ENCODE measurements at places on chromosomes 13 and 19.

- no peak for DNase-seq
These were observed 172.2 kb downstream of the OLFM4 start for GRCh38 chr13:53200498-53201453.

DNA sequence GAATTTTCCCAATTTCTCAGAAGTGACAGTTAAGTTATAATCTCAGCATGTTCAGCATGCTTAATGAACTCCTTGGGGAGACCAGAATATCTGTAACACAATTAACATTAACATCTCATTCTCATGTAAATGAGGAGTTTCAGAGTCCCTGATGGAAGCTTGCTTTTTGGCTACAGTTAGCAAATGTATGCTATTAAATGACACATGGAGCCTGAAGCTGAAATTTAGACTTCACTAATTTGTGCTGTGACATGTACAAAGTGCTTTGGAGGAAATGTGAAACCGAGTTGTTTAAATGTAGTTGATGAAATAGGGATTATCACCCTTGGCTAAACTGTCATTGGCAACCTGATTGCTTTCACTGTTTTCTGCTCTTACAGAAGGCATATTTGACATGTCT is 2265.1 kb upstream of the PCDH20 start:
- DNase-seq = no peak

DNA sequence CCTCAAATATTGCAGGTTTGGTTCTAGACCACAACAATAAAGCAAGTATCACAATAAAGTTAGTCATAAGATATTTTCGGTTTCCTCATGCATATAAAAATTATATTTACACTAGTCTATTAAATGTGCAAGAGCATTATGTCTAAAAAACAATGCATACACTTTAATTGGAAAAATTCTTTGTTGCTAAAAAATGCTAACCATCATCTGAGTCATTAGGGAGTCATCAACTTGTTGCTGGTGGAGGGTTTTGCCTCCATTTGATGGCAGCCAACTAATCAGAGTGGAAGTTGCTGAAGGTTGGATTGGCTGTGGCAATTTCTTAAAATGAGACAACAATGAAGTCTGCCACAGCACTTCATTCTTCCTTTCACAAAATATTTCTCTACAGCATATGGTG is 422.3 kb upstream of the GPC6 start:
- DNase-seq = no peak

GRCh38 chr13:110831437-110832204 is 83.2 kb downstream of the ANKRD10 start:
- no peak for DNase-seq

- no peak for DNase-seq
These were observed 383.0 kb downstream of the SLITRK1 start for GRCh38 chr13:83499286-83499685.

DNA sequence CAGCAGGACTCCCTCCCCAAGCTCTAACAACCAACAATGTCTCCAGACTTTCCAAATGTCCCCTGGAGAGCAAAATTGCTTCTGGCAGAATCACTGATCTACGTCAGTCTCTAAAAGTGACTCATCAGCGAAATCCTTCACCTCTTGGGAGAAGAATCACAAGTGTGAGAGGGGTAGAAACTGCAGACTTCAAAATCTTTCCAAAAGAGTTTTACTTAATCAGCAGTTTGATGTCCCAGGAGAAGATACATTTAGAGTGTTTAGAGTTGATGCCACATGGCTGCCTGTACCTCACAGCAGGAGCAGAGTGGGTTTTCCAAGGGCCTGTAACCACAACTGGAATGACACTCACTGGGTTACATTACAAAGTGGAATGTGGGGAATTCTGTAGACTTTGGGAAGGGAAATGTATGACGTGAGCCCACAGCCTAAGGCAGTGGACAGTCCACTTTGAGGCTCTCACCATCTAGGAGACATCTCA is 6.2 kb upstream of the CEACAM5 start:
- DNase-seq = no peak

GRCh38 chr13:53127373-53127772 is 98.8 kb downstream of the OLFM4 start:
- no peak for DNase-seq

GRCh38 chr19:49418511-49418910 is 4.7 kb downstream of the PTH2 start:
- no peak for DNase-seq

DNA sequence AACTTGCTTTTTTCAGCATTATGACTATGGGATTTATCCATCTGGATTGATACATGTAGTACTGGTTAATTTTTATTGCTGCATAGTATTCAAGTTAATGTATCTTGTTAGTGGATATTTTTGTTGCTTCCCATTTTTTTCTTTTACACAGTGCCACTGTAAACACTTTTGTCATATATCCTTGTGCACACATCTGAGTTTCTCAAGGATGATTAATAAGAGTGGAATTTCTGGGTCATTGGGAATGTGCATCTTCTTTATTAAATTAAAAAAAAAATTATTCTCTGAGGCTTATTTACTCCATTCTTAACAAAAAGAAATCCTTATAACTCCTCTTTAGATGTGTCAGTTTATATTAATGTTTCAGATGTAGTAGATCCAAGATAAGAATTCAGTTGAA is 27.3 kb downstream of the B3GLCT start:
- no peak for DNase-seq

- DNase-seq = no peak
These were observed 25.6 kb downstream of the TMEM255B start for GRCh38 chr13:113784645-113785024.

DNA sequence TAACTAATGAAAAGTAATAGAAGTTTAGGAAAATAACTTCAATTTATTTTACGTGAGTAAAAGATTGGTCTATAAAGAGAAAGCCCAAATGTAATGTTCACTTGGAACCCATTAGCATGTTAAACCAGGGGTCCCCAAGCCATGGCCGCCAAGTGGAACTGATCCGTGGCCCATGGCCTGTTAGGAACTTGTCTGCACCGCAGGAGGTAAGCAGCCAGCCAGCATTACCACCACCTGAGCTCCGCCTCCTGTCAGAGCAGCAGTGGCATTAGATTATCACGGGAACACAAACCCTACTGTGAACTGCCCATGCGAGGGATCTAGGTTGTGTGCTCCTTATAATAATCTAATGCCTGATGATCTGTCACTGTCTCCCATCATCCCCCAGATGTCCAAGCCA is 818.7 kb upstream of the GPC6 start:
- no peak for DNase-seq

DNA sequence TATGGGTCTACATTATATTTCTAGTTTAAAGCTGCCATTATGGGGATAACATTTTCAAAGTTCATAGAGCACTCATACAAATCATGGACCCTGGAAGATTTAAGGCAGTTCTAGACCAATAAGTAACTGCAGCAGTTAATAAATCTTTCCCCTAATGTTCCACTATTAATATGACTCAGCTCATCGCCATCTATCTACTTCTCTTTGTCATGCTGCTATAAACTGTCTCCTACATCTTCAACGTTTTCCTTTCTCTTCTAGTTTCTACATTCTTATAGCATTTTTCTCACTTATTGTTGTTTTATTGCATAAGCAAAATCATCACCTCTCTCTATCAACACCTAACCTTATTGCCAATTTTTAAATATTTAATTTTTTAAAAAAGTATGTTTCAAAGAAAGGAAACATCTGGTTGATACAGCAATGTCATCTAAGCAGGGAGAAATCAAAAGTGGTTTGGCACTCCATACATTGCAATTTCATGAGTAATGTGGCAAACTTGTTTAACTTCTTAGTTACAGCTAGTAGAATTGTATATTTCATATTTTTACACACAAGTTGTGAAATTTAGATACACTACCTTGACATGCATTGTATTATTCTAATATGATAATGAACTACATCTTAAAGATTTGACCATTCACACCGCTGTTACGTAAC is 1500.4 kb upstream of the MIR17HG start:
- DNase-seq = no peak

DNA sequence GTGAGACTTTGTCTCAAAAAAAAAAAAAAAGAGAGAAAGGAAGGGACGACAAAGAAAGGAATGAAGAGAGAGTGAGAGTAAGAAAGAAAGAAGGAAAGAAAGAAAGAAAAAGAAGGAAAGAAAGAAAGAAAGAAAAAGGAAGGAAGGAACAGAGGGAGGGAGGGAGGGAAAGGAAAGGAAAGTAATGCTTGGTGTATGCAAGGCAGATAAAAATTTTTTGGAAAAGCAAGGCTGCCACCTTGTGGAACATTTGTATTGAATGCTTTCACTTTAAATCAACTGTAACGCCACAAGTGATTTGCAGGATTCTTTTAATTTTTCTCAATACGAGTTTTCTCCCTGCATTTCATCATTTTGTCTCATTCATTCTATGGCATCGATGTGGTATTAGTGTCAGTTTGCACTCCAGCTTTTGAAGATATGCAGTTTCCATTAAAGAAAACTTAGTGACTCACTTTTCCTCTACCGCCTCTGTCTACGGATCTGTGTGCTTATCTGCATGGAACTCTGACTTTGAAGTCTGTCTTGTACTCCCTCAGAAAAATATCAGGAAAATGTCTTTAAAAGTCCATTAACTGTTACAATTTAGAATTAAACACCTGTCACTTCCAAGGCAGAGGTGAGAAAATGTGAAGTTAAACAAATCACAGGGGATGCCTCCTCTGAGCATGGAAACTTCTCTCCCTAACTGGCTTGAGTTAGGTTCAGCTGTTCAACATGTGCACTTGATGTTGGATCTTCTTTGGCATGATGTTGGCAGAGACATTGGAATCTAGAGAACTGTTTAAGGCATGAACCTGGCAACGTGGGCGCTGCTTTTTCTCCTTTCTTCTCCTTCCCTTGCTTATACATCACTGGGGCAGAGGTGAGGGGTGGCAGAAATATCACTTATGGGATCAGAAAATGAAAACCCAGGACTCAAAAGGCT is 20.0 kb upstream of the ZDHHC20 start:
- no peak for DNase-seq

GRCh38 chr19:8457827-8458226 is 13.1 kb downstream of the HNRNPM start:
- no peak for DNase-seq

- no peak for DNase-seq
These were observed 71.5 kb downstream of the DNAJC15 start for GRCh38 chr13:43094901-43095300.

DNA sequence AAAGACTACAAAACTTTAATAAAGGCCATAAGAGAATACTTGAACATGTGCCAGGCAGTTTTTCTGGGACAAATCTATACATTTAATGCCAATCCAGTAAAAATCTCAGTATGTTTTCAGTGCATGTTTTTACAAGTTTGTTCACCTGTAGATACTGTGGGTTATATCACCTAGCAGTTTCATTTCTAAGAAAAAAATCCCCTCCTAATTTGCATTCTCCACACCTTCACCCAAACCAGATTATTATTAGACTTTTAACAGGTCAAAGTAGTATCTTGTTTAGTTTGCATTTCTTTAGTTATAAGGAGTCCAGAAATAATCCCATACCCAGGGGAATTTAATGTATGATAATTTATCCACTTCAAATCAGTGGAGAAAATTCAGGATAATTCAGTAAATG is 17.0 kb upstream of the LPAR6 start:
- DNase-seq = no peak

DNA sequence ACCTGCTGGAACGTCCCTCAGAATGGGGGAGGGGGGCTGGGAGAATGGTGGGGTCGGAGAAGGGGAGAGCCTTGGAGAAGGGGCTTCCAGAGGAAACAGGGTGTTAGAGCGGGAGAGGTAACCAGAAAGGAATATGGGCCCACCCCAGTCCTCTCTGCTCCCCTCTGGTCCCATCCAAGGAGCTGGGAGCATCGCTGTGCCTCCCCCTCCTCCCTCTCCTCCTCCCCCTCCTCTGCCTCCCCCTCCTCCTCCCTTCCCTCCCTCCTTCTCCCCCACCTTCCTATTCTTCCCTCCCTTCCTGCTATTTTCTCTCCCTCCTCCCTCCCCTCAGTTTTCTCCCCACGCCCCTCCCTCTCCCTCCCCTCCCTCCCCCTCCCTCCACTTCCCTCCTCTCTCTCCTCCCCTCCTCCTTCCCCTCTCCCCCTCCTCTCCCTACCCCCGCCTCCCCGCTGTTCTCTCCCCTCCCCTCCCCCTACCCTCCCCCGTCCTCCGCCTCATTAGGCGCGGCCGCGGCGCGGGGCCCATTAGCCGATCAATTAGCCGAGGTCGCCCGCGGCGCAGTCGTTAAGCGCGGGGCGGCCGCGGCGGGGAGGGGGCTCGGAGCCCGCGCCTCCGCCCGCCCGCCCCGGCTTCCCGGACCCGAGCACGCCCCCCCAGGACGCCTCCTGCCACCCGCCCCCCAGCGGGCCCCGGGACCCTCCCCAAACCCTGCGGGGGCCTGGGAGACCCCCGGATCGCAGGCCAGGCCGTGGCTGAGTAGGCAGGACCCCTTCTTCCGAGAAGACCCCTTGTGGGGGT is 15.4 kb downstream of the TLE5 start:
- no peak for DNase-seq

GRCh38 chr13:97866346-97866745 is 87.1 kb upstream of the IPO5 start:
- DNase-seq = no peak

GRCh38 chr13:40389081-40389641 is 277.3 kb downstream of the FOXO1 start:
- no peak for DNase-seq

GRCh38 chr13:75724752-75725517 is 88.8 kb downstream of the LMO7 start:
- DNase-seq = no peak

DNA sequence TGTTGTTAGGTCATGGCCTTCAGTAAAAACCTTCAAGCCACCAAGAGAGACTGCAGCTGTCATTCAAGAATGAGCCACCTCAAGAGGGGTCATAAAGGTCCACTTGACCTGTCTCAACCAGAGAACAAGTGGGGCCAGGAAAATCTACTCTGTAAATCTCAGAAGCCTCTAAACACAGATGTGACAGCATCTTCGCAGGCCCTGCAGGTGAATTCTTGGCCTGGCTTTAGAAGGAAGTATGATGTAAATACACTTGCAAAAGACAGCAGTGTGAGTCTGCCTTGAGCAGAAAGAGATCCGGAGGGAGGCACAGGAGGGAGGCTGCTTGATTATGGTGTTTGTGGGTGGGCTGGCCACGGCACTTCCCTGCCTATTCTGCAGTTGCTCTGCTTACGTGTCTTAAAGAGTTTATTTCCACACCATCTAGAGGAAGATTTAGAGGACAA is 1082.9 kb downstream of the UQCRFS1 start:
- no peak for DNase-seq

- no peak for DNase-seq
These were observed 43.6 kb upstream of the ZNF681 start for GRCh38 chr19:23802290-23802689.

DNA sequence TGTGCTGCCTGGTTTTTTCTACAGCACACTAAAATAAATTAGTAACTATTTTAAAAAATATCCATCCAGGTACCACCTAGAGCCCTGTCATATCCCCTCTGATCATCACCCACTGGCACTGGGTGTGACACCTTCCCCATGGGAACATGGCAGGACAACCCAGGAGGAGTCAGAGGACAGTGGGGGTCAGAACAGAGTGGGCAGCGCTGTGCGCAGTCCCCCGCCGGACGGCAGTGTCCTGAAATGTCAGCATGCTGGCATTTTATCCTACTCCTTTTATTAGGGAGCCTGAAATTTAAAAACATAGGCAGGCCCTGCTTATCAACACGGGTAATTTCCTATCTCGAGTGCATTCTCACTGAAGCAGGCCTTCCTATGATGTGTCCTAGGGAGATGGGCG is 42.1 kb upstream of the GAS6 start:
- DNase-seq = no peak

- DNase-seq = peak; percentile 84
These were observed 22.9 kb downstream of the TLE2 start for GRCh38 chr19:3006075-3006767.
